Activated T-helper 1 cell treated with anti-CD3 and anti-CD28 coated beads, Interleukin-2, amount 50 U/mL, for 16 hours (primary cell): ENCODE measurements at places on chromosomes 6 and 20.

DNA sequence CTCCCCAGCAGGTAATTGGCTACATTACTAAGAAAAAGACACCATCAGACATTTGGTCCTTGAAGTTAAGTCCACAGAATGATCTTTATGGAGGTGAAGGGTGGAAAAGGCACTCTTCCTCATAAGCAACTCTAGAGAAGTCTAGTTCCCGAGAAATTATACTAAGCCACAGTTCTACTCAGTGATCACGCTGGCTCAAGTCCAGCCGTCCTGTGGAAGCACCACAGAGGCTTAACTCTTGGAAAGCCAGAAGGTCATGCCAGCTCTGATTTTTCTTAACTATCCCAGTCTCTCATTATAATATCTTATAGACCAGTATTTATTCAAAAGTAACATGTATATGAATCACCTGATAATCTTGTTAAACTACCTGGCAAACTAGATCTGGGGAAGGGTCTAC, 258.5 kb downstream of the EYA4 start:
- no peak for DNase-seq

DNA sequence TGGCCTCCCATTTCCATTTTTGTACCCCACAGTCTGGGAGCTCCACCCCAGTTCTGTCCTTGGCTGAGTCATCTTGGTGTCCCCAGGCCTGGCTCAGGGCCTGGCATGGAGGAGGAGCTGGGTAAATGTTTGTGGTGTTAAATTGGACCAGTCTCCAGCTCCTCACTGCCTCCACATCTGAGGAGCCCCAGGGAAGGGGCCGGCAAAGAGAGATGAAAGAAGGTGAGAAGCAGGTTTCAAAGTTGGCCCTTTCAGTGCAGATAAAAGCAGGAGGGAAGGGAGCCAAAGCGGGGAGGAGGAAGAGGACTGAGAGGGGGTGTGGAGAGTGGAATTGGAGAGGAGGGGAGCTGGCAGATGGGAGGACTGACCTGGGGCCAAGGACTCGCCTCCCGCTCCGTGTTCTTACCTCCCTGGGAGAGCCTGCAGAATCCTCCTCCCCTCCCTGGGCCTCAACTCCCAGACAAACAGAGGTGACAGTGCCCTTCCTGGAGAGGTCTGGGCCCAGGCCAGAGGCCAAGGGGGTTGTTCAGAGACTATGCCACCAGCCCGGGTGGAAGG, 89.0 kb downstream of the CD40 start:
- no peak for DNase-seq

- DNase-seq = no peak
Observed at GRCh38 chr6:123902738-123903313, 99.2 kb downstream of the NKAIN2 start.

GRCh38 chr6:148329596-148330381, 12.8 kb upstream of the SASH1 start:
- DNase-seq = no peak

- no peak for DNase-seq
Observed at GRCh38 chr20:57475388-57476083, 49.4 kb downstream of the CTCFL start.

GRCh38 chr20:14759979-14760378, 422.6 kb upstream of the FLRT3 start:
- DNase-seq = no peak
